Natural killer cell (primary cell): ENCODE measurements at places on chromosomes 6 and 20. TPM values are rescaled to one million over a fixed set of nuclear protein-coding genes. Genes with fewer than 3 reads are reported as not detected.

ADRM1 gene
- total RNA-seq = 84.6 TPM

UBE2C gene
- 0.54 TPM for total RNA-seq

EXOC2 gene
- total RNA-seq = 26.5 TPM

SLC22A16 gene
- not detected for total RNA-seq

KIF16B gene
- 3.9 TPM for total RNA-seq

DNMT3B gene
- total RNA-seq = 0.43 TPM

DNA sequence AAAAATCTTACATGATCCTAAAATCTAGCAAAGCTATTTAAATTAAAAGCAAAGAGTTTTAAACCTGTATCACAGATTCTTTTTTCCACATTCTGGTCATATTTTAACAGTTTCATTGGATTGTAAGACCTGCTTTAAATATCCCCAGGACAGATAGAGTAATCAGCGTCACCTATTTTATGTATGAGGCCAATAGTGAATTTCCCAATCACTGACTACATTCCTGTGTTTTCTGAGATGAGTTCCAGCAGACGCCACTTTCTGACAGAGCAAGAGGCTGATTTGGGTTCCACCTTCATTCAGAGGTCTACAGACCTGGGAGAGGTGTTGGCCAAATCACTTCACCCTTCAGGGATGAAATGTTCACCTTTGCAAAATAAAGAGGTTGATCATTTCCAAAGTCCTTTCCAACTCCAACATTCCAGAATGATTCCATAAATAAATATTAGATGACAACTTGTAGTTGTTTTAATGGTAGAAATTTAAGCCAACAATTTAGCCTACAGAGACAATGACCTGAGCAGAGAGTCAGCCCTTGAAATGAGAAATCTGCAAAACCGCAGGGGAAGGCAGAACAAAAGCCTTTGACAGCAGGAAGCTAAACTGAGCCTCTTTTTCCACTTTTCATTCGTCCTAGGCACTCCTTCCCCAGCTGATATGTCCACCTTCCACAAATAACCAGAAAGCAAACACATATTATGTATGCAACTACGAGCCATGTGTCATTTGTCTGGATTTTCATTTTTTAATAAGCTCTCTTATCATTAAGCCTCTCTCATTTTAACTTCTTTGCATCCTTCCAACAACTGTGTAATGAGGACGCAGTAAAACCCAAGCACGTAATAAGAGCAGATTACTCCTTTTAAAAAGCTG lies 105.2 kb downstream of the TFAP2A start:
- H3K27ac ChIP-seq = no peak overlapping the region
- H3K4me3 ChIP-seq = no peak overlapping the region
- no peaks in the 10 kb centered on the region for H3K4me1 ChIP-seq
- no peaks in the 10 kb centered on the region for H3K27me3 ChIP-seq
- DNase-seq = no peak

DNA sequence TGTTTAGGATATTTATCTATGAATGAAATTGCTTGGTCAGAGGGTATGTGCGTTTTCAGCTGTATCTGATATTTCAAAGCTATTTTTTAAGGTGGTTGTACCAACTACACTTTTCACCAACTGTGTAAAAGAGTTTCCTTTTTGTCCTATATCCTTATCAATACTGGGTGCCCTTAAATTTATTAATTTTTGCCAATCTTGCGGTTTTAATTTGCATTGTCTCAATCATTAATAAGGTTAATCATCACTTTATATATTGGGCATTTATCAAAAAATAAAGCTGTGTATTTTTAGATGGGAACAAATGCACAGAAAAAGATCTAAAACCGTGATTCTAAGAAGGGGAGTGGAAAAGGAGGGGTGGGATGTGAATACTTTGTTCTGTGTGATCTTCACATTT lies 66.7 kb upstream of the SALL4 start:
- no peaks in the 10 kb centered on the region for H3K27me3 ChIP-seq
- no peak for DNase-seq
- H3K4me3 ChIP-seq = no peak overlapping the region

DNA sequence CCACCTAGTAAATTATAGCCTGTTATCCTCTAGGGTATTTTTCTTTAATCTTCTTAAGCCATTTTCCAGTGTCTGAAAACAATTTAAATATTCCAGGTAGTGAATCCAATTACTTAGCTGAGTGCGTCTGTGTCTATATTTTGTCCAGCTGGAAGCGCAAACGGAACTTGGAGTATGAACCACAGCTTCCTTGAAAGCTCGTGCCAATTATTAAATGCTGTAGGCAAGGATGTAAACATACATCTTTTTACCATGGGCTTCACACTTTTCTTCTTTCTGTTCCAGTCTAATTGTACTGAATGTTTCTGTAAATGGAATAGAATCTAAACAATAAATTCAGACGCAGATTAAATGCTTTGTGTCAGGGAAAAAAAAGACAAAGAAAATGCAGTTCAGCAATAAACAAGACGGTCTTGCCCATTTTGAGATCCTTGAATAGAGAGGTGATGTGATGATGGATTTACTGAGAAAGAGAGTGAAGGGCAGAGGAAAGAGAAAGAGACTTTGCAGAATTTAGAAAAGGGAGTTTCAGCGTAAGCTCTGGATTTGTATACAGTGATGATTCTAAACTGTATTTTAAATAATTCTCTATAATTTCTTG lies 1.9 kb downstream of the PLCB1 start:
- peaks cover 16% of the 10 kb centered on the region for H3K4me1 ChIP-seq
- no peaks in the 10 kb centered on the region for H3K36me3 ChIP-seq
- H3K4me3 ChIP-seq = no peak overlapping the region
- no peak overlapping the region for H3K27ac ChIP-seq
- no peak for DNase-seq

- no peaks in the 10 kb centered on the region for H3K36me3 ChIP-seq
- H3K27ac ChIP-seq = no peak overlapping the region
- H3K4me1 ChIP-seq = peaks cover 27% of the 10 kb centered on the region
- H3K27me3 ChIP-seq = peaks cover 6% of the 10 kb centered on the region
Measured at GRCh38 chr6:21588481-21589351, 4.8 kb upstream of the SOX4 start.

DNA sequence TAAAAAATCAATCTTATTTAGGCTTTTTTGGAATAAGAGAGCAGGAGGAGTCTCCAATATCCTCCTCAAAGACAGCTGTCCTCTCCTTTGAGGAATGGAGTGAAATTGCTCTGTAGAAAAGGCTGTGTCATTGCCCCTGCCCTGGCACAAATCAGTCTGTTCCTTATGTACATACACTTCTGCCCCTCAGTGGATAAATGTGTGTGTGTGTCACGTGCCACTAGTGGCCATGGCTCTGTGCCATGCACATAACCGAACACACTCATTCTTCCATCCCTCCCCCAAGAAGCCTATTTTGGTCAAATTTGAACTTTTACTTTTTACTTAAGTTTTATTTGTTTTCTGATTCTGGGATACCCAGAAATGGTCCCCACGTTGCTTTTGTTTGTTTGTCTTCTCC lies 49.2 kb downstream of the ANKS1A start:
- no peaks in the 10 kb centered on the region for H3K4me1 ChIP-seq
- no peak for DNase-seq
- no peak overlapping the region for H3K27ac ChIP-seq
- H3K27me3 ChIP-seq = no peaks in the 10 kb centered on the region
- no peaks in the 10 kb centered on the region for H3K36me3 ChIP-seq

- no peak for DNase-seq
- no peaks in the 10 kb centered on the region for H3K36me3 ChIP-seq
- no peak overlapping the region for H3K27ac ChIP-seq
- no peaks in the 10 kb centered on the region for H3K4me1 ChIP-seq
Measured at GRCh38 chr6:138833816-138834539, 38.1 kb downstream of the ECT2L start.

- no peaks in the 10 kb centered on the region for H3K4me1 ChIP-seq
- peaks cover 5% of the 10 kb centered on the region for H3K27me3 ChIP-seq
- no peak for DNase-seq
- H3K36me3 ChIP-seq = no peaks in the 10 kb centered on the region
- no peak overlapping the region for H3K4me3 ChIP-seq
- H3K27ac ChIP-seq = no peak overlapping the region
Measured at GRCh38 chr20:4554346-4554745, 167.4 kb upstream of the PRND start.

- H3K27ac ChIP-seq = no peak overlapping the region
- no peak for DNase-seq
- H3K4me3 ChIP-seq = no peak overlapping the region
- H3K4me1 ChIP-seq = peaks cover 5% of the 10 kb centered on the region
Measured at GRCh38 chr6:159926542-159927203, 35.9 kb downstream of the MAS1 start.

DNA sequence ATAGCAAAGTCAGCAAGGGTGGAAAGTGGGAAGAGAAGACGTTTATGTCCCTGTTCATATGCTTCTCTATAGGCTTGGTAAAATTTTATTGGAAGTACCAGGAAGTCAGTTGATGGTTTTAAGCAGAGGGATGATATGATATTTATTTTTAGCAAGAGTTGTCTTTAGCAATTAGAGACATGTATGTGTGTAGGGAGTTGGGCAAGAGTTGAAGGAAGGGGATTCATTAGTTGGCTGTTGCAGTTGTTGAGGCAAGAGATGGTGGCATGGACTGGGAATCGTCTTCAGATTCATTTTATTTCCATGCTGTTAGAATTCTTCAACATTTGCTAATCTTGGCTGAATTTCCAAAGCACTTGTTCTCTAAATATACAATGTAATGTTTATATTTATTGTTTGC lies 85.6 kb downstream of the QKI start:
- H3K4me3 ChIP-seq = no peak overlapping the region
- no peaks in the 10 kb centered on the region for H3K36me3 ChIP-seq
- no peaks in the 10 kb centered on the region for H3K27me3 ChIP-seq
- no peaks in the 10 kb centered on the region for H3K4me1 ChIP-seq
- no peak for DNase-seq
